ENCODE measurements at places on chromosomes 2 and 18. TPM values are rescaled to one million over a fixed set of nuclear protein-coding genes. Genes with fewer than 3 reads are reported as not detected.

DNA sequence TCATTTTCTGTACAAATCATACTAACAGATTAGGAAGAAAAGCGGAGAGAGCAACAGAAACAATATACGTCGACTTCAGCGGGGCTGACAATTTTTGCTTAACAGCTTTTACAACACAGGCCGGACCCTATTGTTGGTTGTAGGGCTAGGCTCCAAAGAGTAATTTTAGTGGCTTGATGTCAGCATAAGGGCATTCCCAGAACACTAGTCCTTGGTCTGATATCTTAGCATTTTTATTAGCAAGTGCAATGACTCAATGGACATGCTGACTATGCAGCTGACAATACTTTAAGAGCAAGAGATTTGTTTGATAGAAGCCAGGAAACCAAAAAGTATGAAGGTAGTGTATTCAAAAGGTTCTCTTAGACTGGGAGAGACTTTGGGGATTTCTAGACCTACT, 209.9 kb downstream of the LNPK start:
- H3K36me3 ChIP-seq = peaks cover 9% of the 10 kb centered on the region
- no peak overlapping the region for H3K27ac ChIP-seq
- H3K4me1 ChIP-seq = no peaks in the 10 kb centered on the region
- H3K27me3 ChIP-seq = peaks cover 2% of the 10 kb centered on the region
- H3K4me3 ChIP-seq = no peak overlapping the region

GRCh38 chr2:136248242-136248641, 130.3 kb upstream of the CXCR4 start:
- no peaks in the 10 kb centered on the region for H3K36me3 ChIP-seq
- no peaks in the 10 kb centered on the region for H3K27me3 ChIP-seq
- DNase-seq = no peak
- no peak overlapping the region for H3K4me3 ChIP-seq

DNA sequence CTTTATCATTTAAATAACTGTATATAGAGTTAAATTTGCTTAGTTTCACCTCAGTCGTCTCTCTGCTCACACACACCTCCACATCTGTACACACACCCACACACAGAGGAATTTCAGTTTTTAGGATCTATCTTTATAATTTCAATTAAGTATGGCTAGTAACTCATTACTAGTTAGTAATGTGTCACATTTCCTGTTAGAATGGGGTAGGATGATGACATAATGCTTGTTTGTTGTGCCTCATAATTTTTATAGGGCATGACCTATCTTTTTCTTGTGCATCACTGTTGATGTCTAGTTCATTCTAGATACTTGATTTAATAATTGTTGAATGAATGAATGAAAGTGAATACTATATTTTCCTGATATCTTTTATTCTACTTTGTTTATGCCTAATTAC, 108.6 kb downstream of the AGPS start:
- no peaks in the 10 kb centered on the region for H3K4me1 ChIP-seq
- no peak overlapping the region for H3K4me3 ChIP-seq
- H3K36me3 ChIP-seq = peaks cover 26% of the 10 kb centered on the region
- H3K27me3 ChIP-seq = no peaks in the 10 kb centered on the region
- no peak overlapping the region for H3K27ac ChIP-seq

The PREB gene
- polyA plus RNA-seq = 60.1 TPM

The CYP20A1 gene
- polyA plus RNA-seq = 18.2 TPM

The SOX11 gene
- not detected for polyA plus RNA-seq

Measured in naive B cell (primary cell).